ENCODE measurements at places on chromosomes 5 and 9. TPM values are rescaled to one million over a fixed set of nuclear protein-coding genes. Genes with fewer than 3 reads are reported as not detected.

GRCh38 chr9:107989099-107989498 is 499.5 kb upstream of the KLF4 start:
- H3K4me1 ChIP-seq, result no peaks in the 10 kb centered on the region
- no peak for DNase-seq
- H3K36me3 ChIP-seq, result no peaks in the 10 kb centered on the region
- no peak overlapping the region for H3K27ac ChIP-seq

PCDHGA3 gene
- 0.15 TPM for total RNA-seq

DNA sequence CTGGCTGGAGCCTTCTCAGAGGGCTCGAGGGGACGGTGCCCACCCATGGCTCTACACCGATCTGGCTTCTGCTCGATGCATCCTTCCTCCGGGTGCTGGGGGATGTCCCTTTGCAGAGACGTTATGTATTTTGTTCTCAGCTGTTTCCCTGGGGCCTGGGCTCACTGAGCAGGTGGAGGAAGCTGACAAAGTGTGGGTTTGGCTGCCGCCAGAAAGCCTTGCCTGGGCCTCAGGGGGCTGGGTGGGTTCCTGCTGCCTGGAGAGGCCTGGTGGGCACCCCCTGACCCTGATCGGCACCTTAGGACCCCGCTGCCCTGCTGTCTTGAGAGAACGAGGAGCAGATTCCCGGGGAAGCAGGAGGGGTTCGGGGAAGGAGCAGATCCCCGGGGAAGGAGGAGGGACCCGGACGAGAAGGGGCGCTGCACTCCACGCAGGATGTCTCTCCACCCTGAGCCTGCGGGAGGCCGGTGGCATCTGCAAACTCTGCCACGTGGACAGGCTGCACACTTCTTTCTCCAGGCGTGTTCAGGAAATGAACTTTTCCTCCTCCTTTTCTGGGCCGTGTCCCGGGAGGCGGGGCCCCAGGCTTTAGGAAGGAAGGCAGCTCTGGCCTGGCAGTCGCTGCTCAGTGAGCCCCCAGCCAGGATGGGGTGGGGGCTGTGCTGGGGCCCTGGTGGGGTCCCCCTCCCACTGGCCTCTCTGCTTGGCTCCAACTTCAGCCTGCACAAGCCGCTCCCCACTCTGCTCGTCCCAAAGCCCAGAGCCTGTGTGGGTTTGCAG is 148.9 kb downstream of the RXRA start:
- H3K4me1 ChIP-seq, result no peaks in the 10 kb centered on the region
- no peak overlapping the region for H3K4me3 ChIP-seq
- no peaks in the 10 kb centered on the region for H3K36me3 ChIP-seq
- no peak for DNase-seq
- no peaks in the 10 kb centered on the region for H3K27me3 ChIP-seq
- no peak overlapping the region for H3K27ac ChIP-seq

- peak; percentile 8 for DNase-seq
- no peaks in the 10 kb centered on the region for H3K36me3 ChIP-seq
- H3K27me3 ChIP-seq, result peaks cover 44% of the 10 kb centered on the region
- no peak overlapping the region for H3K27ac ChIP-seq
Measured at GRCh38 chr5:136200130-136200529, 7.2 kb upstream of the SMIM32 start.

DNA sequence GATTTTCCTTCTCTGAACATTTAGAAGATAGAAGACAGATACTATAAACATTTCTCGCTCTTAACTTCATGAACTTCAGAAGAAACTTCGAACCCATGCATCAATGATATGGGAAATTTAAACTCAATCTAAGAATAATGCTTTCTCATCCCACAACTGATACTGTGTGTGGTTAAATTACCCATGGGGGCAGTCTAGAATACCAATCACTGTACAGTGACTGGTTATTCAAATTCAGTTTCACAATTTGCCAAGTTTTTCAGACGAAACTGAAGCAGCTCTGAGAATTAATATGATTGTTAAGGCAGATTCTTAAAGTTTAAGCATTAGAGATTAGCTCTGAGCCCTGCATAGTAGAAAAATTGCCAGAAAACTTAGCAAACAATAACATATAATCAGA is 431.0 kb downstream of the SH3GL2 start:
- H3K27me3 ChIP-seq, result no peaks in the 10 kb centered on the region
- no peak overlapping the region for H3K4me3 ChIP-seq
- H3K27ac ChIP-seq, result no peak overlapping the region

DNA sequence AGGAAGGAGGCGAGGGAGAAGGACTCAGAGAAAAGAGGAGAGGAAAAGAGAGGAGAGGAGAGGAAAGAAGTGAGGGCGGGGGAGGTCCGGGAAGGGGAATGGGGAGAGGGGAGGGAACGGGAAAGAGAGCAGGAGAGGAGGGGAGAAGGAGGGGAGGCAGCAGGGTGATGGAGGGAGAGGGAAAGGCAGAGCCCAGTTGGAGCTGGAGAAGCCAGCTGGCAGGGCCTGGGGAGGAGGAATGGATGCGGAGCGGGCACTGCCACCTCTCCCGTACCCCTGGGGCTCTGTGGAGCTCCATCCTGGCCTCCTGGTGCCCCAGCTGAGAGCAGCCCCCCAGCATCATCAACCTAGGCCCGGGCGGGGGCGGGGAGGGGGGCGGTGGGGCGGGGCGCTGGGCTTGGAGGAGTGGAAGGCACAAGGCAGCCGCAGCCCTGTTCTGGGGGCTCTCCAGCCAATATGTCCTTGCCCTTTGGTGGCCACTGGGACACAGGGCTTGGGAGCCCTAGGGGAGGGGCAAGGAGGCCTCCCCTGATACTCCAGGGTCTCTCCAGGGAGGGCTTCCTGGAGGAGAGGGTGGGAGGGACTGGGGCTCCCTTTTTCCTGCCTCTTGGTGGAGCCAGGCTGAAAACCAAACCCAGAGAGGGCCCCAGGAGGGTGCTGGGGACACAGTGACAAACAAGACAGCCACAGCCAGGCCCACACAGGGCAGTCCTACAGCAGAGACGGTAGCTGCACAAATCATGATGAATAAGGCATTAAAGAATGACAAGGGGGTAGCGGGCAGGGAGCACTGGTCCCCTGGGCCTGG is 123.7 kb downstream of the C9orf50 start:
- peak overlapping the region; percentile 69 for H3K4me3 ChIP-seq
- H3K27ac ChIP-seq, result peak overlapping the region; percentile 85
- peaks cover 4% of the 10 kb centered on the region for H3K36me3 ChIP-seq

SLC2A6 gene
- total RNA-seq, result 9.9 TPM

MCC gene
- total RNA-seq, result 7.5 TPM

DNA sequence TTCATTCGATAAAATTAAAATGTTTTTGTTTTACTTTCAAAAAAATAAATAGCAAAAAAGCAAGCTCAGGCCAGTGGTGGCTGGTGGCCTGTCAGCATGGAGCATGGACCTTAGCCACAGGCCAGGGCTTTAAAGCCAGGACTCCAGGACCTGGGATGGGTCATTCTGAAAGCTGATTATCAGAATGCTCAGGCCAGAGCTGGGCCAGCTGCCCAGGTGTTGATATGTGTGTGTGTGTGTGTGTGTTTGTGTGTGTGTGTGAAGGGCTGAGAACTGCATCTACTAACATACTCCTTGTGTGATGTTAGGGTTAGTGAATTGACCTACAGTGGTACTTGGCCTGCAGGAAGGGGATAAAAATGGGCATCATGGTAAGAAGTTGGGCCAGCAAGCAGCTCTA is 21.5 kb downstream of the PALM2AKAP2 start:
- H3K4me1 ChIP-seq, result no peaks in the 10 kb centered on the region
- no peaks in the 10 kb centered on the region for H3K36me3 ChIP-seq
- no peak overlapping the region for H3K27ac ChIP-seq
- no peak overlapping the region for H3K4me3 ChIP-seq
- no peak for DNase-seq

- H3K36me3 ChIP-seq, result peaks cover 22% of the 10 kb centered on the region
- peak overlapping the region; percentile 48 for H3K27ac ChIP-seq
- H3K4me3 ChIP-seq, result no peak overlapping the region
Measured at GRCh38 chr9:85716031-85716877, 25.5 kb downstream of the AGTPBP1 start.

GRCh38 chr9:111993319-111993718 is 96.7 kb downstream of the UGCG start:
- H3K27ac ChIP-seq, result no peak overlapping the region
- no peaks in the 10 kb centered on the region for H3K36me3 ChIP-seq
- H3K4me1 ChIP-seq, result peaks cover 14% of the 10 kb centered on the region
- H3K4me3 ChIP-seq, result no peak overlapping the region
- DNase-seq, result no peak

DNA sequence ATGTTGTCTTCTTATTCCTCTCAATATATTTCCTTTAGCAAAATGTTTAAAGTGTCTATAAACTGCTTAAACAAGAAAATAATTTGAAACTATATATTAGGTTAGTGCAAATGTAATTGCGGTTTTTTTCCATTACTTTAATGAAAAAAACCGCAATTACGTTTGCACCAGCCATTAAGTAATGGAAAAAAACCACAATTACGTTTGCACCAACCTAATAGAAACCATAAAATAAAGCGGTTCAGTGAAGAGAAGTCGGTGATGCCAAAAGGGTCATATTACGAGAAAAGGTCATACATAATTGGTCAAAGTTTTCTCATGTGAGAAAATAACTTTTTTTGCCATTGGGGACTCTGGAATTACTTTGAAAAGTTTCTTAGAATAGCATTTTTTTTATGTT is 385.6 kb upstream of the ST8SIA4 start:
- no peaks in the 10 kb centered on the region for H3K27me3 ChIP-seq
- no peak for DNase-seq
- H3K27ac ChIP-seq, result no peak overlapping the region
- no peak overlapping the region for H3K4me3 ChIP-seq

NR6A1 gene
- 1.2 TPM for total RNA-seq

- no peaks in the 10 kb centered on the region for H3K27me3 ChIP-seq
- no peak overlapping the region for H3K4me3 ChIP-seq
- H3K36me3 ChIP-seq, result no peaks in the 10 kb centered on the region
- no peaks in the 10 kb centered on the region for H3K4me1 ChIP-seq
- H3K27ac ChIP-seq, result no peak overlapping the region
- no peak for DNase-seq
Measured at GRCh38 chr5:17184588-17184987, 32.8 kb upstream of the BASP1 start.

PCDHB6 gene
- not detected for total RNA-seq

- H3K27ac ChIP-seq, result no peak overlapping the region
- no peak for DNase-seq
- H3K36me3 ChIP-seq, result no peaks in the 10 kb centered on the region
Measured at GRCh38 chr9:105193560-105193959, 50.9 kb upstream of the SLC44A1 start.

DNA sequence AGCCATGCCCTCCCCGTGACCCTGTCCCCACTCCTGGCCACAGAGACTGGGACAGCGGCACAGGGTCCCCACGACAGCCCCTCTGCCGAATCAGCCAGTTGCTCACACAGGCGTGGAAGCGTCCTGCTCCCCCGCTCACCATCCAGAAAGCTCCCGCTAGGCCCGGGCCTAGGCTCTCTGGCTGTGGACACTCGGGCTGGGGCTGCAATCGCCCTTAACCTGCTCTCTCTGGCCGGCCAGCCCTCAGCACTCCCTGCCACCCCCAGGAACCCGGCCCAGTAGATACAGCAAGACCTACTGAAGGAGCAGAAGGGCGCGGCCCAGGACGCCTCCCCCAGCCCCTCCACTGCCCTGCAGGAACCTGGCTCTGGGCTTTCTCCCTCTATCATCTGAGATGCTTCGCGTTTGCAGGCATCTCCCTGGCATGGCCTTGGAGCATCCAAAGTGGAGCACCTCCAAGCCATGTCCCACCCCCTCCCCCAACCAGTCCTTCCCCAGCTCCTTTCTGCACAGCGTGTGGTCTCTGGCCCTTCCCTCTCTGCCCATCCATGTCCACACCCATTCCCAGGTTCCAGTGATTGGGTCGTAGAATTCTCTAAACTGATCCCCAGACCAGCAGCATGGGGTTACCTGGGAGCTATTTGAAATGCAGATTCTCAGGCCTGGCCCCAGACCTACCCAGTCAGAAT is 113.7 kb upstream of the LMX1B start:
- no peak overlapping the region for H3K4me3 ChIP-seq
- peaks cover 2% of the 10 kb centered on the region for H3K36me3 ChIP-seq
- no peak overlapping the region for H3K27ac ChIP-seq
- peaks cover 9% of the 10 kb centered on the region for H3K4me1 ChIP-seq
- DNase-seq, result no peak
- H3K27me3 ChIP-seq, result peaks cover 3% of the 10 kb centered on the region

DNA sequence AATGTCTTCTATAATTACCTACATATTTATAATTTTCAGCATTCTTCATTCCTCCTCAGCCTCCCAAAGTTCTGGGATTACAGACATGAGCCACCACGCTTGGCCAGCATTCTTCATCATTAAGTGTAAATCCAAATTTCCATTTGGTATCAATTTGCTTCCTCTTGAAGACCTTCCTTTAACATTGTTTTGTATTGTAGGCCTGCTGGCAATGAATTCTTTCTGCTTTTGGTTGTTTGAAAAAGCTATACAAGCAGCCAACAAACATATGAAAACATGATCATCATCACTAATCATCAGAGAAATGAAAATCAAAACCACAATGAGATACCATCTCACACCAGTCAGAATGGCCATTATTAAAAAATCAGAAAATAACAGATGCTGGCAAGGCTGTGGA is 56.4 kb downstream of the GCNT4 start:
- no peak overlapping the region for H3K27ac ChIP-seq

- no peak overlapping the region for H3K27ac ChIP-seq
- no peaks in the 10 kb centered on the region for H3K36me3 ChIP-seq
- H3K4me1 ChIP-seq, result no peaks in the 10 kb centered on the region
- H3K4me3 ChIP-seq, result no peak overlapping the region
- no peaks in the 10 kb centered on the region for H3K27me3 ChIP-seq
- DNase-seq, result no peak
Measured at GRCh38 chr5:5164163-5164562, 24.0 kb downstream of the ADAMTS16 start.

PCDHGB6 gene
- not detected for total RNA-seq

- no peak overlapping the region for H3K4me3 ChIP-seq
- H3K4me1 ChIP-seq, result peaks cover 37% of the 10 kb centered on the region
- no peaks in the 10 kb centered on the region for H3K27me3 ChIP-seq
- DNase-seq, result no peak
Measured at GRCh38 chr9:131591845-131592208, 46.5 kb downstream of the PRRT1B start.
